ENCODE measurements at places on chromosomes 5 and 9.

- no peak for DNase-seq
Measured at GRCh38 chr5:117263231-117263630, 688.6 kb upstream of the SEMA6A start.

DNA sequence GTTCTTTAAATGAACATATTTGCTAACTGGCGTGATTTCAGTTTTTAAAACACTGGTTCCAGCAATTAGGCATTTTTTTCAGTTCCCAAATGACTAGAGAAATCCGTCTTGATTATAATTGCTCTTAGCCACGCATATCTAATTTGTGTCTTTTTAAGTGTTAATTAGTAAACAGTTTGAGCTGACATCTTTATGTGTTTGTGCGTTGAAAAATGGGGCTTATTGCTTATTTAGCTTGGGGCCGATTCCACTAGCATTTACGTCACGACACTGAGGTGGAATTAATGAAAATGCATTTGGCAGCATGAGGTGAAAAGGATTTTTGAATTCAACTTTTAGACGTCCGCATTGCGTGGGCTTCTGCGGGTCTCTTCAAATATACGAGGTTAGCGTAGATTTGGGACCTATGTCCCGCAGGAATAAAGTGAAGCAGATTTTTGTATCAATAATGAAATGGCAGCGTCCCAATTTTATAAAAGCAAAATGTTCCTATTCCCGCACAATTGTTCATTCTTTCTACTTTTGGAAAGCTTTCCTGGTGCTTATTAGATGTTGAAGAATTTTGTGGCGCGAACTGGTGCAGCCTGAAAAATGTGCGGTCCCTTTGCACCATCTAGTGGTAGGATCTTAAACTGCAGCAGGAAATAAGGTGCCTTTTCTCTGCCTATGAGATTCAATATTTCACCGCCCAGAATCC lies 122.7 kb upstream of the LMX1B start:
- no peak for DNase-seq

DNA sequence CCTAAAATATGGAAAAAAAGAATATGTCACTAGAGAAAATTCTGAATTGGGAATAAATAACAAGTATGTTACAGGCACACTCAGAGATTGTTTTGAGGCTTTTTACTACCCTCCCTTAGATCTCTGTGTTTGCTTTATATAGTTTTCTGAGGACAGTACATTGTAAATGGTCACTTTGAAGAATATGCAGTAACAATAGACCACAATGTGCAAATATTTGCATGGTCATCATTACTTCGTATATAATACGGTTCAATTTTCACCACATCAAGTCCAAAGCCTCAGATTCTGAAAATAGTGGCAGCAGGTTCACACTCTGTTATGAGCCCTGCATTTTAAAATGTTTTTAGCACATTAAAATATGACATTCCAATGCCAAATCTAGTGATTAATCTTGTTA lies 238.6 kb downstream of the ADAMTS6 start:
- no peak for DNase-seq

DNA sequence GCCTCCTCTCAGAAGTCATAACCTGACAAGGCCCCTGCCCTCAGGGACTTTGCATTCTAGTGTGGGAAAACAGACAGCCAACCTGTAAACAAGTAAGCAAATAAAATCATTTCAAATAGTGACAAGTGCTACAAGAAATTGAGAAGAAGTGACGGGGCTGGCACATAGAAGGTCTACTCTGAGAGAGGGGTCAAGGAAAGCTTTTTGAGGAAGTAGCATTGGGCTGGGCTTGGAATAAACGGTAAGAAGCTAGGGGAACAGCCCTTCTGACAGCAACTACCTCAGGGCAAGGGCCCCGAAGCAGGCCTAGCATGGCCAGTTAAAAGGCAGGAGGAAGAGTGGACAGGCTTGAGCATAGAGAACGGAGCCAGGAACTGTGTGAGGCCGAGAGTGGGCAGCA lies 4.8 kb upstream of the SLC2A8 start:
- no peak for DNase-seq
